NCI-H526 treated with DMSO at 0.1 percent for 48 hours (cell line): ENCODE measurements at places on chromosomes 6 and 20.

GRCh38 chr6:1389369-1390132 lies at the start of gene FOXF2:
TSS of gene FOXF2 (plus strand) at chr6:1389576. CDS start at chr6:1389948, 372 bp downstream.
- DNase-seq = no peak

- DNase-seq = no peak
These were observed 26.2 kb downstream of the MYO6 start for GRCh38 chr6:75775219-75775618.

- DNase-seq = no peak
These were observed 216.2 kb downstream of the NFATC2 start for GRCh38 chr20:51326201-51326819.

DNA sequence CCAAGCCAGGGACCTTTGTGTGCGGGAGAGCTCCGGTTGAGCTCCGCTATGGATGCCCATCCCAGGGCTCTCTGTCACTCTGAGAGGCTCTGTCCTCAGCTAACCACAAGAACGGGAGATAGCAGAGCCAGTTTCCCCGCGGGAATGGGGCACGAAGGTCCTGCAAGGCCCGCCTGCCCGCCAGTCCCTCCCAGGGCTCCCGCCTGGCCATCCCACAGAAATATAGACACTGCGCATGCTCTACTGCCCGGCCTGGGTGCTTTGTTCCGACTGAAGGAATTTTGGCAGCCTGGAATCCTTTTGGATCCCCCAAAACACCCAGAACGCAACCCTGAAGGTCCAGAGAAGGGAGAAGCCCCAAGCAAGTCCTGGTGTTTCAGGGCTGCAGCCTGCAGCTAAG lies 8.6 kb upstream of the DEFB110 start:
- no peak for DNase-seq

DNA sequence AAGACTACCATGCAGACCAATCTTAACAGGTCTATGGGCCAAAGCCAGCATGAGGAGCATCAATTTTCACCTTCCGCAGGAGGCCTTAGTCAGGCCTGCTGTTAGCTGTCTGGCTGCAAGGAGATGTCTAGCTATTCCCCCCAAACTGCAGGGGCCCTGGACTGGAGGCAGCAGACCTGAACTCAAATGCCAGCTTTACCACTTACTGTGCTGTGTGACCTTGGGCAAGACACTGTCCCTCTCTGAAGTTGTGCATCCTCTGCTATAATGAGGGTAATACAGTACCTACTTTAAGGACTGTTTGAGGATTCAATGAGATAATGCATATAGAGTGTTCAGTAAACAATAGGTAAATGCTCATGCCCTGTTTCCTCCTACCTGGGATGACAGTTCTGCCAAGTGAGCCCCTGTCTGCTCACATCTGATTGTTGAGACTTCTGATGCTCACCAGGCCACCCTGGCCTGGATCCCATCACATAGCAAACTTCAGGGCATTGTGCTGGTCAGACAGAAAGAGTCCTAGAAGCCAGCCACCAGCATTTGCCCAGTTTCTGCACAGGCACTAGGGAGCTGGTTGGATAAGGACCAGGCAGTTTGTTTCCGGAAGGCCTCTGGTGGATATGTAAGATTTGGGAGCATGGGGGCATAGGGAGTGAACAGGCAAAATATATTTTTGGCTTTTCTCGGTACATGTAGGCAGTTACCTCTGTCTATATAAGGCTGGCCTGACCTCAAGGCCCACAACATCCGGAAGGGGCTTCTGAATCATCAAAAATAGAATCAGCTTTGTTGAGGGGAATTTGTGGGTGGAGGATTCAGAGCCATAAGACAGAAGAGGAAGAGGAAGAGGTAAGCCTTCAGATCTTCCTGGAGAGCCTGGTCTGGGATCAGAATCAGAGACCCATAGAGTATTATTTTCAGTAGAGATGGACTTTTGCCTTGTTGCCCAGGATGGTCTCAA lies 2.3 kb upstream of the OCSTAMP start:
- no peak for DNase-seq

- no peak for DNase-seq
These were observed 253.4 kb downstream of the EPHA7 start for GRCh38 chr6:93165850-93166430.

GRCh38 chr20:45629496-45630100 lies at the start of gene WFDC10A:
TSS of gene WFDC10A (plus strand) at chr20:45629739. CDS start at chr20:45629814, 75 bp downstream.
- DNase-seq = peak; percentile 27

- DNase-seq = no peak
These were observed 193.5 kb upstream of the LRFN2 start for GRCh38 chr6:40780637-40781036.

GRCh38 chr6:41055149-41055548 lies 2.1 kb downstream of the APOBEC2 start:
- DNase-seq = no peak

DNA sequence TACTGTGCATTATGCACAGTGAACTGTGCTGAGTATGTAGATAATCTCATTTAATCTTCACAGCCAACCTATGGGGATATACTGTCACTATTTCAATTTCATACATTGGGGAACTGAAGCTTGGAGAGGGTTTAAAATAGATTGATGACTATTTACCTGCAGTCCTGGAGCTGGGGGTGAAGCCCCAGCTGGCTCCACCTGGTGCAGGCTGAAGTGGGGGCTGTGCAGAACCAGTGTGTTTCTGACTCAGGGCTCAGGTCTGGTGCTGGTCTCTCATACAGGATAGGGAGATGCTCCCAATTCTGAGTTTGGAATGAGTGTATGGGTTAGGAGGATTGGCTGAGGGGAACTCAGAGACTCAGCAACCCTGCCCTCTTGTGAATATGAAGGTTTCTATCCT lies 176.1 kb upstream of the CEP162 start:
- DNase-seq = no peak
